ENCODE measurements at places on chromosomes 1 and 21.

DNA sequence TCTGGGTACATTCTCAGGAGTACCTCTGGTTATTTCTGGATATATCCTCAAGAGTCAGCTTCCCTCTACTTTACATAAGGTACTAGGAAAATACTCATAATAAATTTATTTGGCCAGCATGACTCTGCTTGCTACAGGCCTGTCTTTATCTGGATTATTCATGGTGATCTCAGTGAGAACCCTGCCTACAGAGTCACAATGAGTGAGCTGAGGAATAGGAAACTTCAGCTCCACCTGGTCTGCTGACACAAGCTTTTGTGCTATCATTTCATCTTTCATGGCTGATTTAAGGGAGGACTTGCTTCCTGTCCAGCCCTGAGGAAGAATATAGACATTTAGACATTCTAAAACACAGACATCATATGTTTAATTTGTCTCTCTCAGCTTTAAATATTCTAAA lies 19.5 kb upstream of the SUCO start:
- DNase-seq = no peak

GRCh38 chr1:34721646-34722355 lies 33.0 kb upstream of the GJB5 start:
- no peak for DNase-seq

DNA sequence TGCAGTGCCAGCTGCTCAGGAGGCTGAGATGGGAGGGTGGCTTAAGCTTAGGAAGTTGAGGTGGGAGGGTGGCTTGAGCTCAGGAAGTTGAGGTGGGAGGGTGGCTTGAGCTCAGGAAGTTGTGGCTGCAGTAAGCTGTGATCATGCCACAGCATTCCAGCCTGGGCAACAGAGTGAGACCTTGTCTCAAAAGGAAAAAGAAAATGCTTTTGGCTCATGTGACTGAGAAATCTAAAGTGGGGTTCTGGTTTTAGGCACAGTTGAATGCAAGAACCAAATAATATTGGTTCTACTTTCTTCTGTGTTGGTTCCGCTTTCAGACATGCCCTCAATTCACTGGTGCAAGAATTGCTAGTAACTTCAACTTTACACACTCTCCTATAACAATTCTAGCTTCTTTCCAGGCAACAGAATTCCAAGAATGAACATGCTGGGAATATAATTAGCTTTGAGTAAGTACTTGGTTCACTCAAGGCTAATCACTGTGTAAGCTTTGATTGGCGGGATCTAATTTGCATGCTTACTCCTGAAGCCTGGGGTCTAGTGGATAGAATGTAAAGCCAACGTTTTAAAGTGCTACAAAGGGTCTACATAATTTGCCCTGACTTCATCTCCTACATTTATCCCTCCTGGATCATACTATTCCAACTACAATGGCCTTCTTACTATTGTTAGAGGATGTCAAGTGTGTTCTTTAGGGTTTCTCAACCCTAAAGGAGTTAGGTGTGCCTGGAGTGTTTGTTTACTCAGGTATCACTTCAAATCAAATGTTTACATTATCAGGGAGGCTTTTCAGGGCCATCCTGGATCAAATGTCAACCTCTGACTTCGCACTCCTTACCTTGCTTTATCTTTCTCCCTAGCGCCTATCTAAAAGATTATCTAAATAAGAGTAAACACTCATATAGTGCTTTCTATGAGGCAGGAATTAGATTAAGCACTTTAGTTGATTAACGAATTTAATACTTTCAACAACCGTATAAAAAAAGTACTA lies 115.1 kb downstream of the SLC16A1 start:
- DNase-seq = no peak

GRCh38 chr1:233981042-233981675 lies 76.7 kb downstream of the SLC35F3 start:
- DNase-seq = no peak

DNA sequence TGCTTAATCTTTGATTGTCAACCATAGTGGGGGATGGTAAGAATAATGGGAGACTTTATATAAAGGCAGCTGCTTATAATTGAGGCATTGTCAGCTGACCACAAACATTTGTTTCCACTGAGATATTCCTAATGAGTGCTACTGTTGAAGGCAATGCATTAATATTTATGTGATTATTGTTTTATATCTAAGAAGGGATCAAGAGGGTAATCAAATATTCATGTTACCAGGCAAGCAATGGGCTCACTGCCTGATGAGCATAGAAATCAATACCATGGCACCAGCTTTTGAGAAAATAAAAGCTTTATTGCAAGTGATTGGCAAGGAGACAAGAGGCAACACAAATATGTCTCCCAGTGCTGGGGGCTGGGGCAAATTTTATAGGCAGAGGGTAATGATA lies 706.7 kb upstream of the ADAMTS5 start:
- no peak for DNase-seq

GRCh38 chr1:96049759-96050409 lies 671.7 kb upstream of the PTBP2 start:
- DNase-seq = no peak

- no peak for DNase-seq
Measured at GRCh38 chr1:118488787-118489186, 303.8 kb upstream of the SPAG17 start.

DNA sequence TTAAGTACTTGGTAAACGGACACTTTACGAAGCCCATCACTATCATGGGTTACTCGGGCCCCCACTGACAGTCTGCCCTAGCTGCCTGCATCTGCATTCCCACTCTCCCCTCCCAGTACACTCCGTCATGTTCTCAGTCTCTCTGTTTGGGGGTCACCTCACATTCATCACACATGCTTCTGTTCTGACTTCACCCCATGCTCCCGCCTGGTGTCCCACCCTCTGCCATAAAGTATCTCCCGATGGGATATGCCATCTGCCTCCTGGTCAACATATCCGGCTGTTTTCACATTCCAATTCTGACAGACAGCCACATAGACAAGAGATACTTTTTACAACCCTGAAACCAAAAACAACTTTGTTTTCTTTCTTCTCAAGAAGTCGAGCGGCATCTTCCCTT lies 1.0 kb downstream of the OLFML2B start:
- DNase-seq = no peak

- no peak for DNase-seq
Measured at GRCh38 chr1:188363943-188364342, 1535.2 kb downstream of the PLA2G4A start.

GRCh38 chr1:30749691-30750583 lies 7.6 kb downstream of the LAPTM5 start:
- no peak for DNase-seq

DNA sequence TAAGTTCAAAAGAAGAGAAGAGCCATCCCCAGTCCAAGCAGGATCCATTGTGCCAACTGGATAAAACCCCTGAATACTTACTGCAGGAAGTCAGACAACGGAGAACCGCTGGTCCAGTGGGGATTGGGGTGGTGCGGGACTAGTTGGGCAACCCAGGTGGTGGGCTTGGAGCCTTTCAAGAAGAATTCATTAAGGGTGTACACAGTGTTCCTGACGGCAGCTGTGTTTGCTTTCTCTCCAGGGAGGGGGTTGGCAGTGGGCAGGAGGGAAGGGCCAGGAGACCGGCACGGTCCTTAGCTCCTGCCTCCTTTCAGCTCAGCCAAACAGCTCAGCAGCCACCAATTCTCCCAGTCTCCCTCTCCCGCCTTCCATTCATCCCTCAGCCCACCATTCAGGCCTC lies 7.1 kb upstream of the CDK18 start:
- no peak for DNase-seq

GRCh38 chr1:27577504-27578188 lies 26.3 kb downstream of the AHDC1 start:
- DNase-seq = no peak

DNA sequence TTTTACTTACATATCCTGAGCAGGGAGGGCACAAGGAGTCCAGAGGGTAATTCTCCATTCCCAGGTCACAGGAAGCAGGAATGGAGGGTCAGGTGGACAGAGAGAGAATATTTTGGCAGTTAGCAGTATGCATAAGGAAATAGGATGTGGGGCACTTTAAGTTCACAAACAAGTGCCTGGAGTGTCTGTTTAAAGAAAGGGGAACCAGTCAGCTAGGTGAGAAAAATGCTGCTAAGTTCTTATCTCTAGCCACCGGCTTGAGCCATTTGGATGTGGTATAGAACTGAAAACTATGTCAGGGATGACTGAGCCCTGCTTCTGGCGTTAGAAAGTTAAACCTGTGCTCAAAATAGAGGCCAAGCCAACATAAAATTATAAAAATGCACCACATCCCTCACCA lies 739.7 kb upstream of the NCAM2 start:
- no peak for DNase-seq

- no peak for DNase-seq
Measured at GRCh38 chr1:234746798-234747196, 136.8 kb upstream of the IRF2BP2 start.

GRCh38 chr1:157360023-157360390 lies 192.3 kb downstream of the FCRL5 start:
- DNase-seq = no peak

- DNase-seq = no peak
Measured at GRCh38 chr1:45395051-45395450, 54.8 kb upstream of the MUTYH start.

DNA sequence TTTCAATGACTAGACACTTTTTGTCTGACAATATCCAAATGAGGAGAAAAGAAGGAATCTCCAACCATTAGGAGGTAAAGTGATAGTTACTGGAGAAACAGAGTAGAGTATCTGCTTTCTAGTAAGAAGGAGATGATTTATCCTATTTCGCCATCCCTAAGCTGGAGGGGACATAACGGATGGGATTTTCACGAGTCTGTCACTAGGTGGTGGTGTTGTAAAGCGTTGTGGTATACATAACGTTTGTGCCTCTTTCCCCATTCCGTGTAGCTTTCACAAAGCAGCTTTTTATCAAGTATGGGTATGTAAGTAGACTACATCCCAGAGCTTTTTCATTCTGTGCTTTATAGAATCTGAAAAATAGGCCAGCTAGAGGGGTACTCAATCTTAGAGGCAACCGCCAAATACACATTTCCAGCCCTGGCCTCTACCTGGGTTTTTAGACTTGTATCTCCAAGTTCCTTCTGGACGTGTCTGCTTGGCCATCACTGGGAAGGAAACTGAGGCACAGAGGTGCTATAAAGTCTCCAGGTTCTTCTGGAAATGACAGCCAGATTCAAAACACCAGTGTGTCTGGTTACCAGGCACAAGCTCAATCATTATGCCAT lies 33.3 kb upstream of the FAM3B start:
- no peak for DNase-seq

DNA sequence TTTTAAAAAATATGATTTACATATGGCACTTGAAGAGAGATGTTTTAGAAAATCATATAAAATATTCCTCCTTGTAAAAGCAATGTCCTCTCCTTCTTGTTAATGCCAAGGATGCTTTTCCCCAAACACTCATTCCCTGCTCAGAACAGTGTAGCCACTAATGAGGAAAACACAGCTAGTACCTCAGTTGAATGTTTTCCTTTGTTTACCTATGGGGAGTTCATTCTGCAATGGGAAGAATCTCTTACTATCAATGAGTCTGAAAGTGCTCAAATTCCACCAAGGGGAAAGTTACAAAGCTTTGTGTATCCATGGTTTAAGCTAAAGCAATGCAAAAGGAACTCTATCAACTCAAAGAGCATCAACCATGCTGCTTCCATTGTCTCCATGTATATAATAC lies 221.9 kb upstream of the ADGRL2 start:
- no peak for DNase-seq

- DNase-seq = no peak
Measured at GRCh38 chr1:208541225-208541855, 297.2 kb upstream of the PLXNA2 start.

- DNase-seq = no peak
Measured at GRCh38 chr1:23371987-23372880, 2.6 kb upstream of the ZNF436 start.

DNA sequence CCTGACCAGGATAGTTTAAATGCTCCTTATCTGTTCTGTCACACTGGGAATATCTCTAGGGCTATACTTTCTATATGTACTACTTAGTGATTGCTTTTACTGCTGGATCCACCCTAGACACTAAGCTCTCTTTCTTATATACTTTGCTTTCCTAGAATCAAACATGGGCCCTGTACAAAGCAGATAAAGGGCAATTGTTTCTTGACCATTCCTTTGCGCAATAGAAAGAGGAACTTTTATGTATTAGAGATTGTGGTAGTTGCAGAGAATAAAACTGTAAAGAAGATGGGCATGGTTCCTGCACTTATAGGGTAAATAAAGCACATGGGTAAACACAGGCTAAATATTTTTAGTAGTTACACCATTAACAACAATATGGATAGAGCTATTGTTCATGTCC lies 58.8 kb downstream of the ATP6V1G3 start:
- DNase-seq = no peak

DNA sequence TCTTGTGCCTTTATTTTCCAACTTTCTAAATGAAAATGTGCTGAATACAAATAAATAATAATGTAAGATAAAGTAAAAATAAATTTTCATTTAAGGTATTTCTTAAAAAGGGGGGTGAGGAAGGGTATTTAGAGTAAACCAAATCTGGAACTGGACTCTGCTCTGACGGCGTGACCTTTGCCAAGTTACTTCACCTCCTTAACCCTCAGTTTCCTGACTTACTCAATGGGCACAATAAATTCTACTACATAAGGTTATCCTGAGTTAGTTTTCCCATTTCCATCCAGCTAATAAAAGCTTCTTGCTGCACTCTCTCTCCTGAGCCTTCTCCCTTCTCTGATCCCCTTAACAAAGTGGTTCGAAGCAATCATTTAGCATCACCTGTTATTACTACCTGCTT lies 93.9 kb downstream of the NID1 start:
- no peak for DNase-seq

- no peak for DNase-seq
Measured at GRCh38 chr1:209556162-209556690, 27.3 kb upstream of the CAMK1G start.

DNA sequence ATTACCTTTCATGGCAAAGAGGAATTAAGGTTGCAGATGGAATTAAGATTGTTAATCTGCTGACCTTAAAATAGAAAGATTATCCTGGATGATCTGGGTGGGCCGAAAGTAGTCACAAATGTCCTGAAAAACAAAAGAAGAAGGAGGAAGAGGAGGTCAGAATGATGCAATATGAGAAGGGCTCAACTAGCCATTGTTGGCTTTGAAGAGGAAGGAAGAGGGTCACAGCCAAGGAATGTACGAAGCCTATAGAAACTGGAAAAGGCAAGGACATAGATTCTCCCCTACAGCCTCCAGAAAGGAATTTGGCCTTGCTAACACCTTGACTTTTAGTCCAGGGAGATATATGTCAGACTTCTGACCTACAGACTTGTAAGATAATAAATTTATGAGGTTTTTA lies 39.4 kb upstream of the FMOD start:
- no peak for DNase-seq

DNA sequence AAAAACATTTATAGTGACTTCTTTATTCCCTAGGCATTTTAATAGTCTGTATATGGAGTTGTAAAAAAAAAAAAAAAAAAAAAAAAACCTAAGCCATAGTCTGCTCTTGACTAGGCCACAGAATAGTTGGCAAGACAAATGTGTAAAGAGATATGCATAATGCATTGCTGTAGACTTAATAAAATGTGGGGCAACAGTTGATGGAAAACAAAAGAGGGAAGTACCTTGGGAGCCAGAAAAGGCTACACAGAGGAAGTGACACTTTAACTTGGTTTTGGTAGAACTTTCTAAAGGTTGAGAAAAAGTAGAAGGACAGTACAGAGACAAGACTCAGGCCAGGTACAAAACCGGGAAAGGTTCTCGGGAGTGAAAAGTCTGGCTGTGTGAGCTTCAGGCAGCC lies 802.9 kb upstream of the ADAMTS5 start:
- no peak for DNase-seq
